ENCODE measurements at places on chromosomes 5 and 9.

GRCh38 chr5:73682176-73682575 lies 56.2 kb downstream of the ARHGEF28 start:
- DNase-seq = no peak

GRCh38 chr5:167696558-167697314 lies 594.7 kb upstream of the WWC1 start:
- DNase-seq = no peak

DNA sequence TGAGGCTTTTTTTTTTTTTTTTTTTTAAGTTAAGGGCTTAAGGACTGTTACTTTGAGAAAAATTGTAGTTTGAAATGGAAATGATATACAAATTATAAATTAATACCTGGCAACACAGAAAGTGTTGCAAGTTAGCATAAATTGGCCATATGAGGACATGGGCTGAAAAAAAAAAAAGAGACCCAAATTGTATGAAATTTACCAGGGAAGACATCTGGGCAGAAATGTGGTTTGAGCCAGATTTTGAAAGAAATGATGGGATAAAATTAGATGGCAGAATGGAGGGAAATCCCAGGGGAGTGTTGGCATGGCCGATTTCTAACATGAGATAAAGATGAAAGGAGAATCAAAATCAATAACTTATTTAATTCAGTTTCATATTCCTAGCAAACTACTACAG lies 472.1 kb downstream of the CTNND2 start:
- DNase-seq = no peak

- DNase-seq = no peak
Measured at GRCh38 chr5:143749581-143750205, 62.3 kb upstream of the HMHB1 start.

- peak; percentile 79 for DNase-seq
Measured at GRCh38 chr5:58410441-58410840, 49.4 kb downstream of the PLK2 start.

DNA sequence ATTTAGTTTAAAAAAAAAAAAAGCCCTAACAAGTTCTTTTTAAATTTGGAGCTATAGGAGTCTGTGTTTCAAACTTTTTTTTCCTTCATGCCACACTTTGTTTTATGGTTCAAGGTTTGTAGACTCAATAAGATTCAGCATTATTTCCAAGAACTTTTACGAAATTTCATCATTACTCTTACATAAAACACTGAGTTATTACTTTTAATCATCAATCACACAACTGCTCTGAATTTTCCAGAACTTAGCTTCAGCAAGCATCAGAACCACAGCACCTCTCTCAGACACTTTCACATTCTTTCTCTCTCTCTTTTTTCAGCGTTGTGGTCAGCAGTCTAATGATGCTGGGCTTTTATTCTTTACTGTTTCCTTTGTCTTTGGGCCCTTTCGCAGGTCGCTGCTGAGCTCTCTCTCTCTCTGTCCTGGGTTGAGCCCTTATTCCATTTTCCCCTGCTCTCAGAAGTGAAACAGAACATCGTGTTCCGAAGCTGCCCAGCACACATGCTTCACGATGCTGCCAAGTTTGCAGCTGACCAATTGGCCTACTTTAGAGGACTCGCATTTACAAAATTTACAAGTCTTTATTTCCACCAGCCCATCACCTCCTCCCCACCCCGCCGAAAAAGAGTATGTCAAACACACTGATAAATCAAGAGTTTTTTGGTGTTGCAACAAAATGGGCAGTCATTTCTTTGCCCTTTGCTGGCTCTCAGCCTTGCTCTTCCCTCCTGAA lies 44.6 kb upstream of the PIK3R1 start:
- peak; percentile 65 for DNase-seq

GRCh38 chr5:159409801-159410200 lies 79.5 kb upstream of the IL12B start:
- no peak for DNase-seq

DNA sequence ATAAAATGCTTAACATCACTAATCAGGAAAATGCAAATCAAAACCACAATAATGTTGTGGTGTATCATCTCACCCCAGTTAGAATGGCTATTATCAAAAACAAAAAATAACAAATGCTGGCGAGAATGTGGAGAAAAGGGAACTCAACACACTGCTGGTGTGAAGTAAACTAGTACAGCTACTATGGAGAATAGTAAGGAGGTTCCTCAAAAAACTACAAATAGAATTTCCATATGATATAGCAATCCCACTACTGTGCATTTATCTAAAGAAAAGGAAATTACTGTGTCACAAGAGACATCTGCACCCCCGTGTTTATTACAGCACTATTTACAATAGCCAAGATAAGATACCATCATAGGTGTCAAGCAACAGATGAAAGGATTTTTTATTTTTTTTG lies 214.5 kb upstream of the RASA1 start:
- DNase-seq = no peak

DNA sequence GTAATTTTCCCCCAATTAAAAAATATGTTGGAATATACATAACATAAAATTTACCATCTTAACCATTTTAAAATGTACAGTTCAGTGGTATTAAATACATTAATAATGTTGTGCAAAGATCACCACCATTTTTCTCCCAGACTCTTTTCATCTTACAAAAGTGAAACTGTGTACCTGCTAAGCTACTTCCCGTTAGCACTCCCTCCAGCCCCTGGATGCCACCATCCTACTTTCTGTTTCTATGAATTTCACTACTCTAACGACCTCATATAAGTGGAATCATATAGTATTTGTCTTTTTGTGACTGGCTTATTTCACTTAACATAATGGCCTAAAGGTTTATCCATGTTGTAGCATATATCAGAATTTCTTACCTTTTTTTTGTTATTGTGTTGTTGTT lies 112.9 kb downstream of the HSPA4 start:
- DNase-seq = no peak

- no peak for DNase-seq
Measured at GRCh38 chr9:128093011-128093410, 25.0 kb downstream of the SLC25A25 start.

DNA sequence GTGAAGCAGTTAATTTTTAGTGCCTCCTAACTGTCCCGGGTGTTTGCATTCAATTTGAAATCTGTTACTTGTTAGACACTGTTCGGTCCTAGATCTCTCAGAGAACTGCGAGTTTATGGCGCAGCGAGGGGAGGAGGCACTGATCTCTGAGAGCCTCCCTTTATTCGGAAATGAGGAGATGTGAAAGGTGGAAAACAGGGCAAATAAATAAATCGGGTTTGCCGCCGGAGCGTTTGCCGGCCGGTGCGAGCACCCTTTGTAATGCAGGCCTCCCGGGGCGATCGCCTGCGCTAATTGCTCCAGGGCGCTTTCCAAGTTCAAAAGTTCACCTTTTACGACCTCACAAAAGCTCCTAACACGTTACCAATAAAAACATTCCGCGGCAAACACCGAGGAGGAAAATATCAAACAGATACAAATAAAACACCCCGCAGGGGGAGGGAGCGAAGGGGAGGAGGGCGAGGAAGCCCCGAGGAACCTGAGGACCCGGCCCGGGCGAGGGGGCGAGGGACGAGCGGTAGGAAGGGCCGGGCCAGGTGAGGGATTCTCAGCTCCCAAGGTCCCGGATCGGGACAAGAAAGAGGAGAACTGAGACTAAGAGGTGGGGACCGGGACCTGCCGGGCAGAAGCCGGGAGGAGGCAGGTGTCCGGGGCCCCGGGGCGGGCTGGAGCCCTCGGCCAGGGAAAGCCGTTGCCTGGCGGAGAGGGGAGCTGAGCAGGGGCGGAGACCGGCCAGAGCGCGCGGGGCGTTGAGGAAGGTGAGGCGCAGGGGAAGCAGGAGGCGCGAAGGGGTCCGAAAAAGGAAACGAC lies 1.4 kb downstream of the NR6A1 start:
- DNase-seq = no peak

DNA sequence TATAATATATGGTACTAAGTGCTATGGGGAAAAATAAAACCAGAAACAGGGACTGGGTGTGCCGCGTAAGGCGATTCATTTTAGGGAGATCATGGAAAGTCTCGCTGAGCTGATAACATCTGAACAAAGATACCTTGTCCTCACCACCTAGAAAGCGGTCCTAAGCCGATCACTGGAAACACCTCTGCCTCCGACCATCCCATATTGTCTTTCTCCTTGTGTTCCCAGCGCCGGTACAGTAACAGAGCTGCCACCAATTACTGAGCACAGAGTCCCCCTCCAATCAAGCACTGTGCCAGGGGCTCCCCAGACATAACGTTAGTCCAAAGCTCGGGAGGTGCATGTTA lies 704 bp downstream of the CCDC112 start:
- no peak for DNase-seq

Measured in astrocyte of the spinal cord (primary cell).